Putamen (tissue), 1 donor: ENCODE measurements at places on chromosomes 6 and 20.

DNA sequence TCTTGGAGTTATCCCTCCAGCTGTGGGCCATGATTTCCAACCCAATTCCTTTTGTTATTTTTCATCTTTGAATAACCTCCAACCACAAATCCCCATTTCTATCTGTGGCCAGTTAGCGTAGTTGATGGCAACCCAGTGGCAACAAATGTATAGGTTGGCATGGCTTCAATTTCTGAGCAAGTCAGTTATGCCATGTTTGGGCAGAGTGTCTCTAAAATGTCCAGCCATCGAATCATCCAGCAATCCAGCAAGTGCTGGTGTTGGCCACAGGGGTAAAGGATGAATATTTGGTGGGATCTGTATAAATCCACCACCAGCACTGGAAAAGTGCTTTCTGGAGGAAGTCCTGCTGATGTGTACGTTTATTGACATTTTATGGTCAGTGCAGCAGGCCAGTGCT lies 233.3 kb downstream of the MYLK4 start:
- no peak for DNase-seq

DNA sequence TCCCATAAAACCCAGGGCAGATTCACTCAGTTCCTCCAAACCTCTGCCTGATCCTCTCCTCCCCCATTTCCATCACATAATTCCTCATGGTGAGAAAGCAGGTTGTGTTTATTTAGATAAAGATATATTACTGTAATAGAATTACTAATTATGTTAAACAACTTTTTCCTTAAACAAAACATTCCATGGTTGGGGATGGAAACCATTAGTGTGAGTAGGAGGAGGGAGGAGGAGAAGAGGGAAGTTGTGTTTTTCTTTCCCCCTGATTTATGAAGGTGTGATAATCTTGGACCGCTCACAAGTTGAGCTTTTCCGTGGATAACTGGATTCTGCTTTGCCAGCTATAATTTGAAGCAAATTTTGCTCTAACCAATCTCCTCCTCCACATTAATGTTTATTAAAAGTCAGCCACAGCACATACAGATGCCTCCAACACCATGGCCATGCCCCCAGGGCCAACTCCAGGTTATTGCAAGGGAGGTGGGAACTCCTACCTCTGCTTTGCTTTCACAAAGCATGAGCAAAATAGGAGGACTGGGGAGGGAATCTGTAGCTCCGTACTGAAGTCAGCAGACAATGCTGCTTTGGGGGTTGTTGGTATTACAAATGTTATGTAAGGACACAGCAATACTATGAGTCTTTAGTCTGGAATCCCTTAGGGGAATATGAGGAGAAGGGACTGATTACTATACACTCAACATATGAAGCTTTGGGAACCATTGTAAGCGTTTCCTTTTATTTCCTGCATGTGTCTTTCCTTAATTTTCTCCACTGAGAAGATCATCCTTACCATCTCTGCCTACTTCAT lies 542.0 kb downstream of the DHX35 start:
- DNase-seq, result no peak

DNA sequence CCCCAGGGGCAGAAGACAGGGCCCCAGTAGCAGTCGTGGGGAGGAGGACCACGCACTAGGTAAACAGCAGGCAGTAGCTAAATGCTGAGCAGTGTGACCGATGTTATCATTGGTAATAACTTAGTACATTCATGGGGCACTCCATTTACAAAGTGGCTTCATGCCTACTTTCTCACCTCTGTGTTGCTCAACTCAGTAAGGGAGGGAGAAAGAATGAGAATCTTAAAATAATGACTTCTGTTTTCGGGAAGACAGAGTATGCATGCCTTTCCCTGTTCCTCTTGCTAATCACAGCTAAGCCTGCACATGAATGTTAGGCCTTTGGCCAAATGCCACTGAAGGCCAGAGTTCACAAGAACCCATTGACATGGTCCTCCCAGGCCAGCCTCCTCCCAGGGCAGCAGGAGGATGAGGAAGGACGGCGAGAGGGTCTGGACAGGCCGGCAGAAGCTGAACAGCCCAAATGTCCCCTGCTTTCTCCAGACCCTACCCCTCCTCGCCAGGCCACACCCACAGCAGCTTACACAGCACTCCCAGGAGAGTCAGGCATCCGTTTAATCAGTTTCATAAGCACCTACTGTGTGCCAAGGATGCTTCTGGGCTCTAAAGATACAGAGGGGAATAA lies 183.4 kb downstream of the ANKRD60 start:
- DNase-seq, result no peak

GRCh38 chr6:72382602-72383529 lies 239.0 kb upstream of the KCNQ5 start:
- DNase-seq, result no peak

- no peak for DNase-seq
Measured at GRCh38 chr6:33622456-33623431, 1.6 kb downstream of the ITPR3 start.

DNA sequence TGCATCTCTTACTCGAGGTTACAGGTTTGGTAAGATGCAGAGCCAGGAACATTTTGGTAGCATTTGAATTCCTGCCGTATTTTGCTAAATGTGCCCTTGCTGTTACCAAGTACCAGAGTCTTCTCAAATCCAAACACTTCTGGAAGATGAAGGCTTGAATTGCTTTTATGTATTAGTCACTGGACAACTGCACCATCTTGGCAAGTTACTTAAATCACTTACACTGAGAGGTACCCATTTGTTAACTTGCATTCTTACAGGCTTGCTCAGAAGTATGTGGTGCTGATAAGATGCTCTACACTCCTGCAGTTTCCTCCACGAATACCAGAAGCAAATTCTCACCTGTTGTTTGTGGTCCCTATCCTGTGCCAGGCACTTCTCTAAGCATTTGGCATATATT lies 12.7 kb downstream of the IL22RA2 start:
- no peak for DNase-seq

GRCh38 chr6:52502306-52503029 lies 74.4 kb downstream of the TRAM2 start:
- DNase-seq, result no peak

DNA sequence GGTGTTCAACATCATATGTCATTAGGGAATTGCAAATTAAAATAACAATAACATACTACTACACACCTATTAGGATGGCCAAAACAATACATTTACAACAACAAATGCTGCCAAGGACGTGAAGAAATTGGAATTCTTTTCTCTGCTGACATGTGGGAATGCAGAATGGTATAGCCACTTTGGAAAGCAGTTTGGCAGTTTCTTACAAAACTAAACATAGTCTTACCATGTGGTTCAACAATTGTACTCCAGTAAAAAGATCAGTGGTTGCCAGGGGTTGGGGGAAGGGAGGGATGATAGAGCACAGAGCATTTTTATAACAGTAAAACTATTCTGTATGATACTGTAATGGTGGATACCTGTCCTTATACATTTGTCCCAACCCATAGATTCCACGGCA lies 12.3 kb upstream of the CFAP206 start:
- DNase-seq, result no peak

DNA sequence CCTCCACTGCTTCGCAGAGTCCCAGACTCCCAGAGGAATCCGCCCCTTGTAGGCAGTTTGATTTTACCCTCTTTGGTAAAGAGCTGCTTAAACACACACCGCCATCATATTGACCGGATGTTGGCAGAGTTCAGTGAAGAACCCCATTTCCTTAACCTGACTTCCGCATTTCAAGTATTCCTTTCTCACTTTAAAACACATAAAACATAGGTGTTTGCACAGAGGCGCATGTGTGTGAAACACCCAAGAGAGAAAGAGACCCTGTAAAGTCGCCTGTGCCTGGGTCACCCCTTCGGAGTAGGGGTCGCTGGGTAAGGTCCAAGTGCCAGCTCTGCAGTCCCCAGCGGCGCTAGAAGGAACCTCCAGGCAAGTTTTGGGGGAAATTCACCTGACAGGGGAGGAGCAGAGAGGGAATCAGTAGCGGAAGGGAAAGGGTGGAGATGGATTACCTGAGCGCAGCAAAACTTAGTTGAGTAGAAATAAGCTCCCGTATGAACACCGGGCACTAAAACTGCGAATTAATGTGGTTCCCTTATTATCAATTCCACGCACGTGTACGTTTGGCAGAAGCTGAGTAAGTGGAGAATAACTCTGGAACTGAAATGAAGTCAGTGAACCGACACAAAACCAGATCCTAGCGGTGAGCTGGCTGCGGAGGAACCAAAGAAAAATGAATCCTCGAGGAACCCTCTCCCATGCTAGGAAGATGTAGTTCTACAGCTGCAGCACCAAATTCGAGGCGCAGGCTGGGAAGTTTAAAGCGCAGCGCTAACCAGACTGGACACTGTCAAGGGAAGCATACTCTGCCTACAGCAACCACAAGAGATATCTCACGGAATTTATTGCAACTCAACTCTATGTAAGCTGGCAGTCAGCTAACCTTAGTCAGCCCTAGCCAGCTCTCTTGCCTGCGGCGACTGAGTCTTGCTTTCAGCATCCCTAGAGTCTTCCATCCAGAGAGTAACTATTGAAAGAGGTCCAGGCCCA lies 3.5 kb upstream of the HTR1B start:
- DNase-seq, result no peak

DNA sequence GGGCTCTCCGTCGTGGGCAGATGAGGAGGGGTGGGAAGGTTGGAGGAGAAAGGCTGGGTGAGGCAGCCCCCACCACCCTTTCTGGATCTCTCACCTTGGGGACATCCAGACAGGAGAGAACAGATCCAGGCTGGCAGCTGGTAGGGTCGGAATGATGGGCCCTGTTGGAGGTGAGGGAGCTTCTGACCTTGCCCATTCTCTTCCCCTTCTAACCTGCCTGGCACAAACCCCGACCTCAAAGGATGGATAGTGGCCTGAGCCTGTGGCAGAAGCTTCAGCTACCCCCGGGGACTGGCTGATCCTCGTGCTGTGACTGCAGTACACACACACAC lies 6.0 kb upstream of the NPBWR2 start:
- no peak for DNase-seq

GRCh38 chr6:153963352-153963751 lies 75.7 kb upstream of the OPRM1 start:
- DNase-seq, result no peak

- DNase-seq, result no peak
Measured at GRCh38 chr20:54209216-54209813, 1.4 kb downstream of the PFDN4 start.

- DNase-seq, result no peak
Measured at GRCh38 chr6:14951704-14952103, 294.2 kb upstream of the JARID2 start.

DNA sequence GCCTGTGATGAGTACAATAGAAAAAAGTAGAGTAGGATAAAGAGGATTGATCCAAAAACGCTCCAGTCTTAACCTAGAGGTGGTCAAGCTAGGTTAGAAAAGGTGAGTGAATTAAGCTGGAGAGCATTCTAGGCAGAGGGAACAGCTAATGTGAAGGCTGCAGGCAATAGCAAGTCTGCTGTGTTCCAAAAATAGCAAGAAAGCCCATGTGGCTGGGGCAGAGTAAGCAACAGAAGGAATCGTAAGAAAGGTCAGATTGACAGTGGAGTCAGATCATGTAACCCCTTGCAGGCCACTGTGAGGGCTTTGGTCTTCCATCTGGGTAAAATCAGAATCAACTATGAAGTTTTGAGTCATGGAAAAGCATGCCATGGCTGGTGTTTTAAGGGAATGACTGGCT lies 155.0 kb downstream of the OPN5 start:
- no peak for DNase-seq

DNA sequence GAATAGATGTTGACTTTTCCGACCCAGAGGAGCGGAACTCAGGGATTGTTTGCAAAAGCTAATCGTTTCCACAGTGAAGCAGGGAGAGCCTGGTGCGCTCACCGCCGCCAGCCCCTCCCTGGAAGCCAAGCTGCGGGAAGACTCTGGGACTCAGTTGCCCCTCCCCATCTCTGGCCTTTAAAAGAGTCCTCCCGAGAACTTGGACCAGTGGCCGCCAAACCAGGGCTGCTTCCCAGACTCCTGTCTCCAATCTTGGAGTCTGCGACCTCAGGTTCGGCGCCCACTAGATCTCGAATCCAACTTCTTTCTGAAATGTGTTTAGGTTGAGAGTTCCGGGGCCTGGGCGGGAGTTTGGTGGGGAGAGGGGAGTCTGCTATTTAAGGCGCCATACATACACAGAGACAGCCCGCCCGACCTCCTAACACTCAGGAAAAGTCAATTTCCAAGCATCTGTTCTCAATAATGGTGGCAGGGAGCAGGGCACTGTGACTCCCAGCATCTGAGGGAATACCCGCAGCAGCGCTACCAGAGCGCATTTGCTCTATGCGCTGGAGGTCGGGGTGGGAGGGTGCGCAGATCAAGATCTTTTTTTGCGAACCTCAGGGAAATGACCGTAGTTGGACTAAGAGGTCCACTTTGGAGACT lies 800 bp upstream of the GRIK2 start:
- no peak for DNase-seq

GRCh38 chr6:134553936-134554335 lies 236.0 kb upstream of the SGK1 start:
- no peak for DNase-seq

- DNase-seq, result no peak
Measured at GRCh38 chr6:146650799-146651481, 52.2 kb downstream of the ADGB start.

- DNase-seq, result no peak
Measured at GRCh38 chr20:11553603-11554002, 364.1 kb upstream of the BTBD3 start.

- no peak for DNase-seq
Measured at GRCh38 chr6:156658186-156658965, 118.8 kb upstream of the ARID1B start.

DNA sequence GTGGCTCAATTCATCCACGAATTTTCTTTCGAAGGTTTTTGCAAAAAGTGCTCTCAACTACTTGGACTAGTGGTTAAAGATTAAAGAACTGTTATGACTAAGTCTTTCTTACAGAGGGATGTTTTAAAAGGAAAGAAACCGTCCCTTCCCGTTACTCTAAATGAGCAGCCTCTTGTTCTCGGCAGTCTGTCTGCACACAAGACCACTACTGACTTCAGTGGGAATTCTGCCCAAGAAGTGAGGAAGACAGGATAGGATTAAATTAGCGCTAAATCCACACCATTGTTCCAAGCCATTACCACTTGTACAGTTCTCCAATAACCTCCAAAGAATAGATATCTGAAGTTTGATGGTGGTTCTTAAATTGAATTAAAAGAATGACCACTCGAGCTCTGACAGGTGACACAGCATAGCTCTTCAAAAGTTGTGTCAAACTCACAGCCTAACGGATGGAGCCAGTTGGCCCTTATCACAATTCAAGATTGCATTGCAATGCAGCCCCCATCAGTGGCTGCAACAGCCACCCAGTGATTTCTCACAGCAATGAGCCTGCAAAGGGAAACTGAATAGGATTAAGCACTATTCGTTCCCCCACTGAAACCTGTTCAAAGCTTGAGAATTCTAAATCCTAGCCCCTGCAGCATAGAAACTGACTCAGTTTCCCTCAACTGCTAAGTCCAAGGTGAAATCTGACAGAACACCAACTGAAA lies 1.8 kb downstream of the EPB41L2 start:
- DNase-seq, result no peak
